ENCODE measurements at places on chromosomes 6 and 20.

DNA sequence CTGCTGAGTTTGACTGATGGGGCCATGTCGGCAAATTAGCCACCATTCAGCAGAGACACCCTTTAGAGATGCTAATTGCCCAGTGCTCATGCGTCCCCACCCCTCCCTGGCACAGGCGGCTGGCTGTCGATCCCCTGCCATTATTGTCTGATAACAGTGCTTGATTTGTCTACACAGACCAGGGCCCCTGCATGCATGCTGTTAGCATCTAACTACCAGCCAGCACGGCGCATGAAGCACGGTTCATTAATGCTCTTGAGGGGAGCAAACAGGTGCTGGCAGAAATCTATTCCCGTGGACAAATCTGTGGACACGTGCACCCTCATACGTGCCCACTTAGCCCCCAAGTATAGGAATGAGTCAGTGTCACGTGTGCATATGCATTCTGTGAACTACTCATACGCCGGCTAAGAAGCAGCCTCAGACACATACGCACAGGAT, 32.2 kb downstream of the KCNB1 start:
- DNase-seq: peak; percentile 45

DNA sequence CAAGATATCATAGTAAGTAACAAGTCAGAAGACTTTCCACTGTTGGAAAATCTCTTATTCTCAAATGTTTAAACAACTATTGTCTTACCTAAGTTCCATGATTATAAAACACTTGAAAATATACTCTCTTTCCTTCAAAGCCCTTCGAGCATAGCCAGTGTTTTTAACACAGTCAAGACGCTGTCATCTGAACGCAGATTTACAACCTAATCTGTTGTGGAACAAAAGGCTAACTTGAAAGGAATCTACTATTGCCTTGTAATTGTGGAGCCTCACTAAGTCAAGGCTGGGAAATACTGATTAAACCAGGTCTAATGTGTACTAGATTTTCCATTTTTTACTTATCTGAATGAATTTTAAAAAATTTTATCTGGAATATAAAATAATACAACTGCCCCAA, 205.8 kb downstream of the TRDN start:
- no peak for DNase-seq

- no peak for DNase-seq
Observed at GRCh38 chr20:49657118-49657901, 56.4 kb downstream of the B4GALT5 start.

DNA sequence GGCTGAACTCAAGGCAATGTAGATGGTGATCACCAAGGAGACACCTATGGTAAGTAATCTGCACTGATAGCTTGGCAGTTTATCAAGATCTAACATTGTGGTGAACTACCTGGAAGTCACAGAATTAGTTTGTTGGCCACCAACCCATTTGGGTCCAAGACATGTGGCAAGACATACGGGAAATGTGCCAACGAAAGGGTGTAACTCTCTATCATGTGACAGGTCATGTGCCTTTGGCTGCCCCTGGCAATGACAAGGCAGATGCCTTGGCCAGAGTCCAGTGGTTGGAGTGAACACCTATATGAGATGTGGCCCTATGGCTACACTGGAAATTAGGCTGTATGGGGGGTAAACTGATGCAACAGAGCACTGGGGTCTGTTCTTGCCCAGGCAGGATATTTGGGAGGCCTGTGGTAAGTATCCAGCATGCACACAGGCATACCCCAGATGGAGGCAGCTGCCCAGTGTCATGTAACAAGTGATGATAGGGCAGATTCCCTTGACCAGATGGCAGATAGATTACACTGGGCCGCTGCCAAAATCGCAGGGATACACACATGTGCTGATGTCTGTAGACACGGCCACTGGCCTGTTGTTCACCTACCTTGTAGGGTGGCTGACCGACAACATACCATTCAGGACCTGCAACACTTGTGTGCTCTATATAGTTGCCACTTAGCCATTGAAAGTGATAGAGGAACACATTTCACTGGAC, 35.5 kb upstream of the HSF2 start:
- DNase-seq: no peak

- DNase-seq: no peak
Observed at GRCh38 chr6:56032715-56033260, 157.4 kb upstream of the BMP5 start.

- no peak for DNase-seq
Observed at GRCh38 chr6:13985663-13986325, 61.0 kb downstream of the RNF182 start.

DNA sequence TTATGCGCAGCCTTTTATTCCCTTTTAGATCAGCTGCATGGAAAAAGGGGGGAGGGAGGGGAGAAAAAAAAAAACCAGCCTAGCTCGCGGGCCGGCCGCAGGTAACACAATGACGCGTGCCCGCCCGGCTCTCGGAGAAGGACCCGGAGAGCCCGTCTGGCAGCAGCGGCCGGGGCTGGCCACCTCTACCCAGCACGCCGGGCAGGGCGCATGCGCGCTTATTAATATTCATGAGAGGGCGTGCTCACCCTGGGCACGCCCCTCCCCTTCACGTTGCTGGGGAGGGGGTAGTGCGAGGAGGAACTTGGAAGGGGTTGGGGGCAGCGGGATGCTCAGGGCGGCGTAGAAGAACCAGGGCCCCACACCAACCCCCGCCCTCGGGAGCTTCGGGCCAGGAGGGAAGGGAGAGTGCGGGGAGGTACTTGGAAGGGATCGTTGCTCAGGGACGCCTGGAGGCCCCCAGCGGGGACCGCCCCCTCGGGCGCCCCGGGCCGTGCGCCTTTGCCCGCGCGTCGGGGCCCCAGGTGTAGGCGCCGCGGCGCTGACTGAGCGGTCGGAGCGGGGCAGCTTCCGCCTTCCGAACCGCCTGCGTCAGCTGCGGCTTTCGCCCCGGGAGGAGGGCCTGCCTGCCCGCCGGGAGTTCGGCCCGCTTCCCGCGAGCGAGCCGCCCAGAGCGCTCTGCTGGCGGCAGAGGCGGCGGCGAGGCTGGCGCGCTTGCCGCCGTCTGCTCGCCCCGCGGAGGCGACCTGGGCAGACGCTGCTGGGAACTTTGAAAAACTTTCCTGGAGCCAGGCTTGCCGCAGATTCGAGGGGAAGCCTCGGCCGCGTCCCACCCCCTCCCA, at the start of gene JAG1:
JAG1 (minus strand) TSS at position 158 of the 842 bp plus-strand sequence. CDS start 469 bp downstream, outside the sequence.
- peak; percentile 97 for DNase-seq

DNA sequence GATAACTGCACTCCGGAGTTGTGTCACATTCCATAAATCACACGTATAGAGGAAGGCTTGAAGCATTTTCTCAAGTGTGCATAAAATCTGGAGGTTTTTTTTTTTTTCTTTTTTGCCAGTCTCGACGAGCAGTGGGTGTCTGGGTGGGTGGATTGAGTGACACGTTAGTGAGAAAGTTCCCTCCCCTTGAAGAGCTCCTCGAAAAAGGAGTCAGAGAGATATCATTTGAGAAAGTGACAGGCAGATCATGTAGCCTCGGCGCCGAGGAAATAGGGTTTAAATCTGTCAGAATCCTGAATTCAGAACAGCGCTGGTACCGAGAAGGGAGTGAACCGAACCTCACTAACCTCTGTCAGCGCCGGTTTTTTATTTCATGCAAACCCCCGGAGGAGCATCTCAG, 269.5 kb upstream of the ARID1B start:
- no peak for DNase-seq

- DNase-seq: peak; percentile 90
Observed at GRCh38 chr6:29553268-29554057, 6.1 kb downstream of the UBD start.

DNA sequence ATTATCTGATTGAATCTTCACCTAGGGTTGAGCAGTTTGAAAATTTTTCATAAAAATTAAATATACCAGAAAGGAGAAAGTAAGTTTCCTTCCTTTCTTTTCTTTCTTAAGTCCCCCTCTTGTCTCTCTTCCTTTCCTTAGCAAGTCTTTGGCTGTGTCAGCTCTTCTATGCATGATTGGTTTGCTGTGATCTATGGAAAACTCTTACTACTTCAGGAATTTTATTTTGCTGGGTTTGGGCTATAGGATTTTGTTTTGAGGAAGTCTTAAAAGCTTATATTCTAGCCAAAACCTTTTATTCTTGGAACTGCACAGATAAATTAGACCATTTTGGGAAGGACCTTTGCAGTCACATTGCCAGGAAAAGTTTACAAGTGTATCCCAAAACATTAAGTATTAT, 173.4 kb upstream of the CITED2 start:
- DNase-seq: no peak

DNA sequence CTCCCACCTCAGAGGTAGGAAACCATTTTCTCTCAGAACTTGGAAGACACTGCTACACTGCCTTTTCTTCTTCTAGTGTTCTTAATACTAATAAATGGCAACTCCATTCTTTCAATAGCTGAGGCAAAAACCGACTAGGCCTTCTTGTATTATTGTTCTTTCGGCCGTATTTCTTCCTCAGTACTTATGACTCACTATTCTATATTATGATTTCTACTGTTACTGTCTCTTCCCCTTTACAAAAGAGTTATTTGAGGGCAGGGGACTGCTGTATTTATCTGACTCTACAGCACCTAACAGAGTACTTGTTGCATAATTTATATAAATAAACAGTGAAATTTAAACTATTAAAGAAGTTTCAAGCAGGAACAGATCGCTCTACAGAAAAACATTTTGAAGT, 3.1 kb downstream of the DNAAF9 start:
- DNase-seq: no peak

- DNase-seq: no peak
Observed at GRCh38 chr6:22536122-22536521, 33.2 kb upstream of the HDGFL1 start.

DNA sequence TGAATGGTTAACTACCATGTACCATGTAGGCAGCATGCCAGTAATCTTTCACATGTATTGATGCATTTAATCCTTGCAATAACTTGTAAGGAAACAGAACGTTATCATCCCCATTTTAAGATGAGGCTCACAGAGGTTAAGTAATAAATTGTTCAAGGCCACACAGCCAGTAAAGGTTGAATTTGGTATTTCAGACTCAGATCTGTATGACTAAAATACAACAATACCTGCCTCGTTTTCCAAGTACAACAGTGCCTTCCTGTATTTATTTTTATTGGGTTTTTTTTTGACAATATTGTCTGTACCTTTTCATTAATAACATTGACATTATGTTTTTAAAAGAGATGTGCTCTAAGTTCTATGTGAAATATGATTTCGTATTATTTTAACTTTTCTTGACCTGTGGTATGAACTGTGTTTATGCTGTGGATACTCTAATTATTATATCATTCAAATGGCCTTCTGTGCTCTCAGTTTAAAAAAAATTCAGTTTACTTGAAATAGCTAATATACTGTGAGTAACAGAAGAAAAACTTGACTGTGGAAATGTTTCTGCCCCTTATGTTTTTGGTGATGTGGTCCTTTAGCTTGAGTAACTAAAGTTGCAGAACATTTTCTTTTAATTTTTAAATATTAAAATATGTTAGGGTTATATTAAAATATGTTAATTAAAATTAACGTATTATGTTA, 39.7 kb downstream of the XRN2 start:
- DNase-seq: no peak
